ENCODE measurements at places on chromosomes 12 and 14.

GRCh38 chr12:48917857-48918537 lies 7.3 kb downstream of the FKBP11 start:
- DNase-seq: peak; percentile 50

DNA sequence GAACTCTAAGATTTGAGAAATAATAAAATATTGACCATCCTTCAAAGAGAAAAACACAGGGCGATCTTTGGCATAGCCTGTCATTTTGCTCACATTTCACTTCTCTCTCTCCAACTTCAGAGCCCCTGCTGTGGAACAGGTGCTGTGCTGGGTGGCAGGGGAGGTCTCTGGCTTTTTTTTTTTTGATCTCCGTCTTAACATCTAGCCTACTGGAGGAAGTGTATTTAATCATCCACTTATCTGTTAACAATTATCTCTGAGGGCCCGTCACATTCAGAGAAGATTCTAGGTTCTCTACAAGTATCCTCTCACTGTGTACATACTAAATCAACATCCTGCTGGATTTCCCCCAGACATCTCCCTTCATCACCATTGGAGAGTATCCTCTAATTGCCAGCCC lies 34.1 kb downstream of the CHST11 start:
- no peak for DNase-seq

DNA sequence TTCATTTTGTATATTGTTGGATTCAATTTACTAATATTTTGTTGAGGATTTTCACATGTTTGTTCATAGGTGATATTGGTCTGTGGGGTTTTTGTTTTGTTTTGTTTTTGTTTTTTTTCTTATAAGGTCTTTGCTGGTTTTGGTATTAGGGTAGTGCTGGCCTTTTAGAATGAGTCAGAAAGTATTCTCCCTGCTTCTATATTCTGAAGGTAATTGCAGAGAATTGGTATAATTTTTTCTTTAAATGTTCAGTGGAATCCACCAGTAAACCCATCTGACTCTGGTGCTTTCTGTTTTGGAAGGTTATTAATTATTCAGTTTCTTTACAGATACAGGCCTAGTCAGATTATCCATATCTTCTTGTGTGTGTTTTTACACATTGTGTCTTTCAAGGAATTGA lies 8.9 kb downstream of the TOGARAM1 start:
- no peak for DNase-seq

- no peak for DNase-seq
Measured at GRCh38 chr14:74400919-74401503, 25.0 kb downstream of the SYNDIG1L start.

DNA sequence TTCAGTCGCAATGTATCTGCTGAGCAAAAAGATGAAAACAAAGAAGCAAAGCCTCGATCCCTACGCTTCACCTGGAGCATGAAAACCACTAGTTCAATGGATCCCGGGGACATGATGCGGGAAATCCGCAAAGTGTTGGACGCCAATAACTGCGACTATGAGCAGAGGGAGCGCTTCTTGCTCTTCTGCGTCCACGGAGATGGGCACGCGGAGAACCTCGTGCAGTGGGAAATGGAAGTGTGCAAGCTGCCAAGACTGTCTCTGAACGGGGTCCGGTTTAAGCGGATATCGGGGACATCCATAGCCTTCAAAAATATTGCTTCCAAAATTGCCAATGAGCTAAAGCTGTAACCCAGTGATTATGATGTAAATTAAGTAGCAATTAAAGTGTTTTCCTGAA lies 19.8 kb downstream of the CKB start:
- no peak for DNase-seq

DNA sequence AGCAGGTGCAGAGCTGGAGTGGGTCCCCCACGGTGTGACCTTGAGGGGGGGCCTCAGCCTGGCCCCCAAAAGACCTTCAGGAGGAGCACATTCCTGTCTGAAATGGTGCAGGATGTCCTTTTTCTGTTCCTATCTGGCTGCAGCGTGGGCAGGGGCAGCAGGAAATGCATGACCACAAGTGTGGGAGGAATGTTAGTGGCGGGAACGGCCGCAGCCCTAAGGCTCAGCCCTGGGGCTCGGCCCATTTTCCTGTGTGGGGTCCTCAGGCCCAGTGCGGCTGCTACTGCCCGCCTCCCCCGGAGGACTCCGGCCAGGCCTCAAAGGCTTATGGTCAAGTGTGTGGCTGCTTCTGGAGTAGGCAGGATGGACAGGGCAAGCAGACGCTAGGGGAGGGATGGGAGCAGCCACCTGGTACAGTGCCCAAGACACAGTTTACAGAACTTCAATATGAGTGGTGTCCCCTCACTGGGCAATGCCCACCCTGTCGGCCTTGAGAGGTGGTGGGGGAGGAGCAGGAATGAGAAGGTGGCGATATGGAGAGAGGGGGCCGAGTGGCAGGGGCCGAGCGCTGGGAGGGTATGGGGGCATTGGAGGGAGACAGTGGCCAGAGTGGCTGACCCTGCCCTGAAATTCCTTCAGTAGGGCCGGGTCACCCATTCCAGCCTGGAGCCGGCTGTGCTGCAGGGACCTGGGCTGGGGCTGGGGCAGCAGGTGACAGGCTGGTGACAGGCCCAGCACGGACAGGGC lies 137.4 kb downstream of the CALM1 start:
- peak; percentile 47 for DNase-seq

DNA sequence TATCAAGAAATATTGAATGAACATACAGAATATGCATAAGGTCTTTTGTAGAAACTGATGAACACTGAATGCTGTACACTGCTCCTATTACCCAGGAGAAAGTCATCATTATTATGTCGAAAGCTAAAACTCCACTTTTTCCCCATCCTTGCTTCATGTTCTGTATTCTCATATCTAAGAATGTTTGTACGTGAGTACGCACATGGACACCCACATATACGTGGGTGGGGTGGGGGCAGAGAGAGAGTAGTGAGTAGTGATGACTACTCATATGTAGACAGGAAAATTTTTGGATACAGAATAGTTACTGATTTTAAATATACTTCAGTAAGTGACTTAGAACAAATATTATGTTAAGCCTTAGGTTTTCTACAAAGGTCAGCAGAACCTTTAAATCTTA lies 75.1 kb downstream of the FERMT2 start:
- DNase-seq: no peak

GRCh38 chr14:42370056-42370455 lies 763.4 kb downstream of the LRFN5 start:
- DNase-seq: no peak

DNA sequence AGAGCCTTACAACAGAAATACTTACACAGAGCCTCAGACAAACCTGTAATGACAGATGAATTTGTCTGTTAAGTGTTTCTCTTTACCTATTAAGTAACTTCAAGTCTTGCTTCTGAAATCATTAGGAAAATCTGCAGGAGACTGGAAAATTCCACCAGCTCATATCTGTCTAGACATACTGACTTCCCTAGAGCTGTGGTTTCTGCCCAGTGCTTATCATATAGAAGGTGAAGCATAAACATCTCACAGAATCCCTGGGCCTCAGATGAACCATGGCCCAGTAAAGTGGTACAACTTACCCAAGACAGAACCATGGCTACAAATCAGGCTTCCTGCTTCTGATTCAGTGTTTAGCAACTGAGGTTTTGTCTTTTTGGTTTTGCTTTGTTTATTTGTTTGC lies 91.6 kb downstream of the EGLN3 start:
- DNase-seq: no peak

GRCh38 chr12:60926256-60926655 lies 1330.4 kb downstream of the SLC16A7 start:
- DNase-seq: no peak

- DNase-seq: no peak
Measured at GRCh38 chr14:93046705-93047050, 69.0 kb downstream of the ITPK1 start.

DNA sequence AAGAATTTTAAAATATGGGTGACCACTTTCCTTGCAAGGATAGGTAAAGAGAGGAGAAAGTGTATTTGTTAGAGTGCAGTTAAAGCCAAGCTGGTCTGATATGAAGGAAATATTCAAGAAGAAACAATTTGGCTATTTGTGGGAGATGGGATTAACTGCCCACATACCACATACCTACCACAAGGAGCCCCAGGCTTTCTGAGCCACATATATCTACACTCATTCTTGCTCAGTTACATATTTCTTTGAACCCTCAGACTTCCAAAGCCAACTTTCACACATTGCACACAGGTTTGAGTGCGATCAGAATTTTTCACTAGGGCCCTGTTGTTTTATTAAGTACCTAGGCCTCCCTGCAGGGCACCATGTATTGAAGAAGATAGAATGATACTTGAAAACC lies 330.2 kb downstream of the ZFP36L1 start:
- DNase-seq: no peak

DNA sequence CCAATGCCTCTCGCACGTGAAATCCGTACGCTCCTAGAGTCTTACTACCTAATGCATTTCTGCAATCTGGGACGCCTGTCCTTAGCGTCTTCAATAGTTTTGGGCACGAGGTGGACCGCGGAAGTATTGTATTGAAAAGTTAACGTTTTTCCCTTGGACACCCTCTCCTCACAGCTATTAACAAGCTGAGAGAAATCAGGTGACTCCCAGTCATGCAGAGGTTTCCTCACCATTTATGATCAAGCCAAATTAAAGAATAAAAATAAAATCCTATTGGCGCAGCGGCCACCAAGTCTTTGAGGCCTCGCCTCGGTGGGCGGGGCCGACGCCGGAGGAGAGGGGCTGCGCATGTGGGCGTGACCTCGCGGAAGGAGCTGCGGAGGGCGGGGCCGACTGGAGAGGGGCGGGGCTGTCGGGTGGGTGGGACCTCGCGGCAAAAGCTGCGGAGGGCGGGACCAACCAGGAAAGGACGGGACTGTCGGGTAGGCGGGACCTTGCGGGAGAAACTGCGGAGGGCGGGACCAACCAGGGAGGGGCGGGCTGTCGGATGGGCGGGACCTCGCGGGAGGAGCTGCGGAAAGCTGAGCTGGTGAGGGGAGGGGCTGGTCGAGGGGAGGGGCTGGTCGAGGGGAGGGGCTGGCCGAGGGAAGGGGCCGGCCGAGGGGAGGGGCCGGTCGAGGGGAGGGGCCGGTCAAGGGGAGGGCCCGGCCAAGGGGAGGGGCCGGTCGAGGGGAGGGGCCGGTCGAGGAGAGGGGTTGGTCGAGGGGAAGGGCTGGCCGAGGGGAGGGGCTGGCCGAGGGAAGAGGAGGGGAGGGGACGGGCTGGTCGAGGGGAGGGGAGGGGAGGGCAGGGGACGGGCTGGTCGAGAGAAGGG lies 1.1 kb upstream of the PPP2R5C start:
- DNase-seq: peak; percentile 98

GRCh38 chr12:94792693-94793092 lies 142.3 kb upstream of the TMCC3 start:
- DNase-seq: no peak

- DNase-seq: no peak
Measured at GRCh38 chr12:124490584-124491305, 76.7 kb downstream of the NCOR2 start.

GRCh38 chr12:97994746-97995484 lies 520.5 kb upstream of the TMPO start:
- no peak for DNase-seq

DNA sequence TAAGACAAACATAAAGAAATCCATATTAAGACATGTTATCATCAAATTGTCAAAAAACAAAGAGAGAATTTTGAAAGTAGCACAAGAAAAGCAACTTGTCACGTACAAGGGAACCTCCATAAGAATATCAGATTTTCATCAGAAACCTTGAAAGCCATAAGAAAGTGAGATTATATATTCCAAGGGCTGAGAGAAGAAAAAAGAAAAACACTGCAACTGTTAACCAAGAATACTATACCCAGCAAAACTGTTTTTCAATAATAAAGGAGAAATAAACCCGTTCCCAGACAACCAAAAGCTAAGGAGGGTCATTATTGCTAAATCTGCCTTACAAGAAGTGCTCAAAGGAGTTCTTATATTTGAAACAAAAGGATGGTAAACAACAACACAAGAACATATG lies 94.7 kb upstream of the TSPAN8 start:
- no peak for DNase-seq

DNA sequence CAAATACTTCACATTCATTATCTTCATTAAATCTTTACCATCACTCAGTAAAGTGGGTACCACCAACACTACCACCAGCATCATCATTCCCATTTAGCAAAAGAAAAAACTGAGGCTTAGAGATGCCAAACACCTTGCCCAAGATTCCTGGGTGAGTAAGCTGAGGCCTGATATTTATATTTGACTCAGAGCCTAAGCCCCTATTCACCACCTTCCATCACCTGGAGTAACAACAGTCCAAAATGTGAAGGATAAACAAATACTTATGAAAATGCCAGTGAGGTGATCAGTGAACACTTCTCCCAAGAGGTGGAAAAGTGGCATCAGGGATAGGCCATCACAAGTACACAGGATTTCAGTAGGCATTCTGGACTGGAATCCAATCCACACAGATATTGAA lies 3.7 kb downstream of the SLC38A1 start:
- DNase-seq: no peak

DNA sequence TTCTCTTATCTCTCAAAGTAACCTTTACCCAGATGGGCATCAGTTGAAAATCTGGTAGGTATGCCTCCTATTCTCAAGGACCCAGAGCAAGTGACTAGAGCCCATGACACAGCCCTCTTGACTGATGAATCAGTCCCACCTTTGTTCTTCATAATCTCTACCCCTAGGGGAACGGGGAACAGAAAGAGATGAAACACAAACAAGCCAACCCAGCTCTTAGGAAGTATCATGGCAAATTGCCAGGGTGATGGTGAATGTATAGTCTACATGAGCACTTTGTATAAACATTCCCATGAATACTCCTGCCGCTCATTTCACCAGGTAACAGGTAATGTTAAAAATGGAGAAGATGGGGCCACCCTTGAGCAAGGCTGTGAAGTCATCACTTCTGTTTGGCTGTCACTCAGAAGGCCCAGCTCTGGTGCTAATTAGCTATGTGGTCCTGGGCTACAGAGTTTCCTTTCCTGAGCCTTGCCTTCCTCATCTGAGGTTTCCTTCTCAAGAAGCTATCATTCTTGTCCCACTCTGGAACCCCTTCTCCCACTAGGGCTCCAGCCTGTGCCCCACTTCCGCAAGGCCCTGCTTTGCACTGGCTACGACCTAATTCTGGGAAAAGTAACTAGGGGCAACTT lies 161.7 kb downstream of the ANO2 start:
- DNase-seq: no peak

DNA sequence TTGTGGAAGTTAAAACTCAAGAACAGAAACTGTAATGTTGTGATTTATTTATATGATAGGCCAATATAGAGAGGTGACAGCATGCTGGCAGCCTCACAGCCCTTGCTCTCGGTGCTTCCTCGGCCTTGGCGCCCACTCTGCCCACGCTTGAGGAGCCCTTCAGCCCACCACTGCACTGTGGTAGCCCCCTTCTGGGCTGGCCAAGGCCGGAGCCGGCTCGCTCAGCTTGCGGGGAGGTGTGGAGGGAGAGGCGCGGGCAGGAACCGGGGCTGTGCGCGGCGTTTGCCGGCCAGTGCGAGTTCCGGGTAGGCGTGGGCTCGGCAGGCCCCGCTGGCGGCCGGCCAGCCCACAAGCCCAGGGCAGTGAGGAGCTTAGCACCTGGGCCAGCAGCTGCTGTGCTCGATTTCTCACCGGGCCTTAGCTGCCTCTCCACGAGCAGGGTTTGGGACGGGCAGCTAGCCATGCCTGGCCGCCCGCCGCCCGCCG lies 65.8 kb upstream of the SLC8A3 start:
- DNase-seq: peak; percentile 20
